ENCODE measurements at places on chromosomes 6 and 20. TPM values are rescaled to one million over a fixed set of nuclear protein-coding genes. Genes with fewer than 3 reads are reported as not detected.

COL12A1 gene
- 205 TPM for total RNA-seq

AGER gene
- 1.8 TPM for total RNA-seq

B4GALT5 gene
- total RNA-seq, result 13.0 TPM

ZNF165 gene
- 4.7 TPM for total RNA-seq

FAM217B gene
- 6.3 TPM for total RNA-seq

TTK gene
- 25.9 TPM for total RNA-seq

All from hair follicular keratinocyte (primary cell).